ENCODE measurements at places on chromosomes 12 and 14.

GRCh38 chr12:59940631-59941342 lies 345.0 kb downstream of the SLC16A7 start:
- no peak for DNase-seq

GRCh38 chr12:19161216-19161615 lies 31.7 kb downstream of the PLEKHA5 start:
- no peak for DNase-seq

GRCh38 chr12:26853303-26854030 lies 20.5 kb upstream of the ITPR2 start:
- DNase-seq, result peak; percentile 31

DNA sequence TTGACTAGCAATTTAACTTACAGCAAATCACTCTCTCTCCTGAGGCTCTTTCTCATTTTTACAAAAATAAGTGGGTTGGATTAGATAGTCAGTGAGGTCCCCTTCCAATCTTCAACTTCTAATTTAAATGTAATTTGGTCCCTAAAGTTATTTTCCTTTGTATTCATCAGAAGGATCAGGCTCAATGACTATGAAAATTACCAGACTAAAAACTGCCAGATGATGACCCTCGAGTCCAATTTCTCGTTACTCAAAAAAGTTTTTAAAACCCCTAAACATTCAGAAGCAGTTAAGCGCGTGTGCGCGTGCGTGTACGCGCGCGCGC lies 34.7 kb downstream of the DICER1 start:
- no peak for DNase-seq

GRCh38 chr12:80634903-80635302 lies 72.5 kb upstream of the MYF6 start:
- no peak for DNase-seq

DNA sequence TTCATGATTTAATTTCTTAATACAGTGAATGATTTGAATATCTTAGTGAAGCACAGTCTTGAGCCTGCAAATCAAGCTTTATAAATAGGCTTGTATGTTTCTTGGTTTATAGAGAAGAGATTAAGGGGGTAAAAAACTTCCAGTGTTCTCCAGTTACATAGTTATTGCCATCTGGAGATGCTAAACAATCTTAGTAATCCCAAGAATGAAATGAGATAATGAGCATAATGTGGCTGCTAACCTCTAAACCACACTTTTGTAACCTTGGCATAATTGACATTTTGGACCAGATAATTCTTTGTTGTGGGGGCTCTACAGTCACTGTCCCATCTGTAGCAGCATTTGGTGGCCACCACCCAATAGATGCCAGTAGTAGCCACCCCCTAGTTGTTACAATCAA lies 316.8 kb downstream of the CCDC91 start:
- no peak for DNase-seq

DNA sequence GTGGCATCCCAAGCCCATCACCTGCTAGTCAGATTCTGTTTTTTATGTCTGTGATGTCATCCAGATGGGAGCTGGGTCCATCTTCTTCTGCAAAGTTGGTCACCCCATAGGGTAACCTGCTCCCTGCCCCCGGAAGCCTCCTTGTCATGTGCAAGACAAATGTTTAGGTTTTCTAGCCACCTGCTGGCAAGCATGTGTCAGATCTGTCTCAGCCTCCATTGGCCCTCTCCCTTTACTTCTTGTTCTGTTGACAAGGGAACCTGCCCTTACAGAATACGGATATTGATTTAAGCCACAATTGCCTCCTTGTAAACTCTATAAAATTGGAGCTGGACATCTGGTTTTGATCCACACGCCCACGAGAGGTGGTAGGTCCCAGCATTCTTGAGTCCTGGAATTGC lies 7.5 kb downstream of the NTF3 start:
- DNase-seq, result no peak

GRCh38 chr14:85459361-85460000 lies 70.5 kb upstream of the FLRT2 start:
- DNase-seq, result no peak

GRCh38 chr12:12724421-12725085 lies 7.4 kb downstream of the CDKN1B start:
- no peak for DNase-seq

GRCh38 chr14:38524636-38525509 lies 269.0 kb upstream of the CLEC14A start:
- no peak for DNase-seq

GRCh38 chr14:99809859-99810558 lies 16.8 kb downstream of the EML1 start:
- no peak for DNase-seq

GRCh38 chr12:112617153-112617505 lies 174.4 kb upstream of the RPH3A start:
- no peak for DNase-seq

DNA sequence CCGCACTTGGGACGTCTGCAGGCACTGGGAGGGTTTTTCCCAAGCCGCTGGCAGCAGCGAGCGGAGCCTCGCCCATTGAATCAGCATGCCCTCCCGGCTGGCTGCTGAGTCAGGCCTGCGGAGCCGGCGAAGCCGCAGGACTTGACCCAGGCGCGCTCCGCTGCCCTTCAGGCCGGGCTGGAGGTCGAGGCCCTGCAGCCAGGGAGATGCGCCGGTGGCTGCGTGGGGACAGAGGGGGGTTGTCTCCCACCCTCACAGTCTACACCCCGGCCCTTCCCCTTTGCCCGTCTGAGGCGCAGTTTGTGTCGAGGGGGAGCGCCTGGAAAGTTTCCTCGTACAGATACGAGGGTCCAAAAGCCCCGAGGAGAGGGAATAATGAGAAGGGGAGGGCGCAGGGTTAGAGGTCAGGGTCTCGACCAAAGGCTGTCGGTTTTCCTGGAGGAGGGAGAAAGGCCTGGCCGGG lies 759 bp upstream of the KLC1 start:
- no peak for DNase-seq

GRCh38 chr12:89469361-89469760 lies 55.2 kb downstream of the GALNT4 start:
- DNase-seq, result no peak

DNA sequence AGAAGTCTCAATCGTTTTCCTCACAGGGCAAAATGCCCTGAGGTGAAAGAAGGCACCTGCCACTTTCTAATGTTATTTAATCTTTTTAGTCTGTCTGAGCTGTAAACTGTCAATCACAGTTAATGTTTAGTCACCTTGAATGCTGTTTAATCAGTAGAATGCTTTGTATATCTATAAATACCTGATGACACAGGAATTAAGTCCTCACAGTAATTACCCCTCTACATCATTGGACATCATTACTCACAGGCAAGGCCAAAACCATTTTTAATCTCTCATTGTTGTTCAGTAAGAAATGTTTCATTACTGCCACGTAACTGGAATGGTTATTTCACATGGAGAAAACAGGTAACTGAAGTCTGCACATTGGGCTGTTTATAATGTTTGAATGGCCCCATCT lies 178.8 kb downstream of the EXOC5 start:
- DNase-seq, result no peak

DNA sequence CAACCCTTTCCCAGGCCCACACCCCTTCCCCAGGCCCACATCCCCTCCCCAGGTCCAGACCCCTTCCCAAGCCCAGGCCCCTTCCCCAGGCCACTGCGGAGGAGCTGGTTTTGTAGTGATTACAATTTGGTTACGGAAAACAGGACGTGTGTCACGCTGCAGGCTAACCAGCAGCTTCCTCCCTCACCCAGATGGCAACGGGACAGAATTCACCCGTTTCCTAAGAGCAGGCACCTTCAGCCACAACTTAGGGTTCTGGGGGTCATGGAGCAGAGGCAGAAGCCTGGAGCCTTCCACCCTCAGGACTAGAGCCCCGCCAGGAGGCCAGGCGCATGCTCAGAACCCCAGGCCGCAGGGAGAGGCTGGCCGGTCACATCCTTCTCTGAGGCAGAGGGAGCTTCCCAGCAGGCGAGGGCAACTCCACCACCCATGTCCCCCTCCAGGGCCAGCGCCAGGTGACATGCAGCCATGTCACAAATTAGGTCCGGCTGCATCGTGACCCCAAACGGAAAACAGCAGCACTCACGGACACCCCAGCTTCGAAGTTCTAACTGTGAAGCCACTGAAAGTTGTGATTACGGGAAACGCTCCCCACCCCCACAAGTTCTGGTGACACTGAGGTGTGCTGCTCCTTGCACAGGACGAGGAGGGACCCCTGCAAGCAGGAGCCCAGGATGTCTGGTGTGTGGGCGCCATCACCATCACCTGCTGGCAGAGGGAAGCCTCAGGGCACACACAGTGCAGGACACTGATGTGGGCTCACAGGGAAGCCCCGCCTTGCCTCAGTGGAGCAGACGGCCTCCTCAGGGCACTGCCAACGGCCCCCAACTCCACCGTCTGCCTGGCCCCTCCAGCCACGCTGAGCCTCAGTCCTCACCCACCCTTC lies 7.7 kb downstream of the BRF1 start:
- DNase-seq, result no peak

GRCh38 chr14:68950111-68950510 lies 29.0 kb downstream of the ACTN1 start:
- DNase-seq, result no peak

DNA sequence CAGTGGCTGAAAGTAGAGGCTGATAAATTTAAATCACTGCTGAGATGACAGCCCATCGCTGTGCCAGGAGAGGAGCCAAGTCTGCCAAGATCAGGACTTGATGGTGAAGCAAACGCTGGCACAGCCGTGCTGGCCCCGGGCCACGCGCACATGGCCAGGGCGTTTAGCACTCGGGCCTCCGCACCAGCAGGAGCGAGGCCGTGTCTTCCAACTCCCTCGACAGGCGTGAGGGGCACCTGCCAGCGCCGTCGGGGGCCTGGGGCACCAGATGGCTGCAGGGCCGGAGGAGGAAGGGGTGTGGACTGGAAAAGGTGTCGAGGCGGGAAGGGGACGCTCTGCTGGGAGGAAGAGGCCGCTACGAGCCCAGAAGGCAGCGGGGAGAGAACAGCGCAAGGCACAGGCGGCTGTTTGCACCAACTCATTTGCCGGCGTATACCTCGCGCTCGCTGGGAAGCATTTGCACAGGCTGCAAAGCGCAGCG lies 29.5 kb downstream of the RIMBP2 start:
- DNase-seq, result no peak

GRCh38 chr14:96581902-96582301 lies 79.7 kb downstream of the PAPOLA start:
- no peak for DNase-seq
